ENCODE measurements at places on chromosomes 2 and 18.

GRCh38 chr18:77140439-77141109 is 8.0 kb upstream of the MBP start:
- DNase-seq = peak; percentile 9

- no peak for DNase-seq
These were observed 346.1 kb downstream of the RPRM start for GRCh38 chr2:153132418-153132817.

DNA sequence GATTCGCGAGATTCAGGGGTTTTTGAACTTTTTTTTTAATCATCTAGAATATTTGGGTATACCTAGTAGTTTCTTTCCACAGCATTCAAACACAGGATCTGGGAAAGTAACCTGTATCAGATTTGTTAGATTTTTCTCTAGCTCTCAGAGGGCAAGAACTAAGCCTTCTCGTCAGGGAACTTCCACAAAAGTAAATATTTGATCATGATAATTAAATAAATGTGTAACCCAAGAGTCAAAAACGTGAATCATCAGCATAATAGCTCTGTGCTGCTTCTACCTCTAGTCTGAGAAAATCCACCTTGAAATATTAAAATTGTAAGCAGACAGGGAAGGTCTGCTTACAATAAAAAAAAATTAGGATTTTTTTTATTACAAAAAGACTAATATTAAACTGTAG is 225.7 kb upstream of the SPOPL start:
- no peak for DNase-seq

DNA sequence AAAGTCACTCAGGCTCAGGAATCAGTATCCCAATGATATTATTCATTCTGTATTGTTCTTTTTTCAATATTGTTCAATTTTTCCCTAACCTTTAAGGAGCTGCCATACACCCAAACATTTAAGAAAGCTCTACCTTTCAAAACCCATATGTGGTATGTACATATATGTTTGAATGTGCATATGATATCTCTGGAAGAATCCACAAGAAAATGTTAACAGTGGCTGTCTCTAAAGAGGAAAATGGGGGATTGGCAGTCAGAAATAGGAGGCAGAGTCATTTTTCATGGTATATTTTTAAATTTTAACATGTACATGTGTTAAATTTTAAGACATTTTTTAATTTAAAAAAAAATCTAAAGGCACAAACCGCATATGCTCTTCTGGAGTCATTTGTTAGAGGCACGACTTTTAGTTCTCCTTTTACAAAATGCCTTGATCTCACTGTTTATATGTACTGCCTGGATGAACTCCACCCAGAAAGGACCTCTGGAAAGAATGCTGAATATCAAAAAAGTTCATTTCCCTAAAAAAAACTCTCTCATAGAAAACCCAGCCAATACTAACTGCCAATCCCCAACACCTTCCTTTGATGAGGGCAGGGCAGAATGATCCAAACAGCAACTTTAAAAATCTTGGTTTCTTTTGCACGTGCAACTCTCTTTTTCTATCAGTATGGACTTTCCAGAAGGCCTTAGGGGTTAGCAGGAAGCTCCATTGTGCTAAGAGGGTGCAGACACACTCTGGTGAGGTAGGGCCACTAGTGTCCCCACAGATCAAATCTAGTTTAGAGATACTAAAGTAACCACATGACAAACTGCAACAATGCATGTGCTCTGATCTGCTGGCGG is 23.6 kb downstream of the KCTD1 start:
- DNase-seq = no peak

DNA sequence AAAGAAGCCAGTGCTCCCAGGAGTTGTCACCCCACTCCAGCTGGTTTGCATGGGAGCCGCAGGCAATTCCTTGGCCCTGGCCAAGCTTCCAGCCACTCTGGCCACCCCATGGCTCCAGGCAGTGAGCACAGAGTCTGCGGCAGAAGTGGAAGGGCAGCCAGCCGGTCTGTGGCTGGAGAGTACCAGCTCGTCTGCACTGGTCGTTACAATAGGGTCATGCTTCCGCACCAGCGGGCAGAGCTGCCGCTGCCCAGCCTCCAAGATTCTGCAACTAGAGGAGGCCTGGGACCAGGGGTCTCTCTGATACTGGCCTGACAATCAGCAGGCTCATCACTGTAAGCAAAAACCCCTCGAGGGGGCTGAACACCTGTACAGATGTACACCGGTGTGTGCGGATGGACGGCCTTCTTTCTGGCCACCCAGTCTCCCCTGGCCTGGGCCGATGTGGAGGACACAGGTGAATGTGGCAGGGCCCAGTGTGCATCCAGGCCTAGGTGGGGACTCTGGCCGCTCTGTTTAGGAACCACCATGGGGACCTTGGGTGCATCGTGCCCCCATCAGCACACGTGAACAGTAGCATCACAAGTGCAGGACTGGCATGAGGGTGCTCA is 51.9 kb upstream of the ODC1 start:
- no peak for DNase-seq

DNA sequence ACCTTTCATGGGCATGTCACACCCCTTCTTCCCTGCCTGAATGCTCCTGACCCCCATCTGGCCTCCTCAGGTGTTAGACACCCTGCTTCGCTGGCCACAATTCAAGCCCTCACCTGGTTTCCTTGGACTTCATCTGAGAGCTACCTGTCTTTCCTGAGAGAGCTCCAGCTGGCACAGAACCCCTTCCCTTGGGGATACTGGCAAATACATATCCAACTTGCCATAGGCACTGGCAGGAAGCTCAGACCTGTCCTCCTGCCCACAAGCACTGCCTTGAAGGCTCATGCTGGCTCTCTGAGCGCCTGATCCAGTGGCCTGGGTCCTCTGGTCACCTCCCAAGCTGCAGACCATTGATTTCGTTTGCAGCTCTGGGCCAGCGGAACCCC is 74.1 kb upstream of the MAP4K3 start:
- DNase-seq = no peak

DNA sequence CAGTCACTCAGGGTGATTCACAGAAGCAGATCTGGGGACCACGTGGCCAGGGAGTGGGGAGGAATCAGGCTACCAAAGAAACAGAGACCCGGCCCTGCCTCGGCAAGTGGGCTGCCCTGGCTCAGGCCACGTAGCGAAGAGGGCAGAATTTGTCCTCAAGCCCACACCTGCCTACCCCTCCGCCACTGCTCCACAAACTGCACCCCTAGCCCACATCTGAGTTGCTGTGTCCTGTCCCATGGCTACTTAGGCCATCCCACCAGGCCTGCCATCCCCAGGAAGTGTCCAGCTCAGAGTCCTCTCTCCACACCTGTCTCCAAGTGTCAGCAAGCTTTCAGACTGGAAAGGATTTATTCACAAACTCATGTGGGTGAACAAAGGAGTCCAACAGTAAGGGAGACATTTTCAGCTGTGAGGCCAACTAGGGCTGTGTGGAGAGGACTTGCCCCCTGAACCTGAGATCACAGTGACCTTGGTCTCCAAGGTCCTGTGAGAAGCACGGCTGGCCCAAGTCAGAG is 31.7 kb upstream of the ASPRV1 start:
- no peak for DNase-seq

- DNase-seq = no peak
These were observed 26.7 kb downstream of the GPC1 start for GRCh38 chr2:240462073-240462706.

DNA sequence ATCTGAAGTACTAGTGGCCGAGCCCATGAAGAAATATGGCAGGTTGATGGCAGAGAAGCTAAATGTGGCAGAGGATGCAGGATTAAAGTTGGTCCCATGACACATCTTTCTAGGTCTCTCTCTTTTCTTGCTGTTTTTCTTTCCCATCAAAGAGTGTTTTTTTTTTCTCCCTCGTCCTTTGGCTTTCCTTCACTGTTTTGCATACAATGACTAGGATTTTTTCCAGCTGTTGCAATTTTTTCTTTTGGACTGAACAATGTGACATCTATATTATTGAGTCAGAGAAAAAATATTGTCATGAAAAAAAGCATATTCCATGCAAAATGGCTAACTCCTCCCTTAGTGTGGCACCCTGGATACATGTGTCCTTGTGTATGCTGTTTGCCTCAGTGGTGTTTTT is 939.5 kb upstream of the FANCL start:
- DNase-seq = no peak

DNA sequence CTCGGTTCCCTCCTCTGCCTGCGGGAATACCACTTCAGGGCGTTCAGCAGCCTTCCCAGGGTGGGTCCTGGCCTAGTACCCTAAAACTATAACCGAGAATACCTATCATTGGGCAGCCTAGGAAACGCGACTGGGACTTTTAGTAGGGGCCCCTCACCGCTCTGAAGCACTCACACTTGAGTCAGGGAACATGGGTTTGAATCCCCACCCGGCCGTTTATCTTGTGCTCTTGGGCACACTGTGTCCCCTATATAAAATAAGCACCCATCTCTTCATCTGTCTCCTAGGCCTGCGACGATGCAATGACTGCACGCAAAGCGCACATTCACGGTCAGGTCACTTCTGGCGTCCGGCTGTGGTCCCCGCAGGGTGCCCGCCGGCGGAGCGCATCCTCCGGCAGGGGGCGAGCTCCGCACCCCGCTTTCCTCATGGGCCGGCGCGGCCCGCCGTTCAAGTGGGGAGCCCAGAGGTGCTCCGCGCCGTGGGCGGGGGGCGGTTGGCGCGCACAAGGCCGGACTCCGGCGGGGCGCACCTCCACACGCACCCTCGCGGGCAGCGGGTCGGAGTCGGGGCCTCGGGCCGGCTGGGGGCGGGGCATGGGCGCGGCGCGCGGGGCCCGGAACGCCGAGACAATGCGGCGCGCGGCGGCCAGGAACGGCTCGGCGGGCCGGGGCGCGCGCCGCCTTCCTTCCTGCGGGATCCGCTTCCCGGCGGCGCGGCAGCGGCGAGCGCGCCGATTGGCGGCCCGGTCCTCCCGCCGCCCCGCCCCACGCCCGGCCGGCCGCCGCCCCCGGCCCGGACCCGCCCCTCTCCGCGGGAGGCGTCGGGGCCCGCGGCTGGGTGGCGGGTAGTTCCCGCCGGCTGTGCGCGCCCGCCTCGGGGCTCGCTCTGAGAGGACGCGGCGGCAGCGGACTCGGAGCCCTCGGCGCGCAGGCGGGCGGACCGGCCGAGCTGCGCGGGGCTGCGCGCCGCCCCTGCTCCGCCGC is at the start of gene ASAP2:
TSS of gene ASAP2 (plus strand) at position 850 of the 986 bp plus-strand sequence. CDS start 293 bp downstream, outside the sequence.
- no peak for DNase-seq

DNA sequence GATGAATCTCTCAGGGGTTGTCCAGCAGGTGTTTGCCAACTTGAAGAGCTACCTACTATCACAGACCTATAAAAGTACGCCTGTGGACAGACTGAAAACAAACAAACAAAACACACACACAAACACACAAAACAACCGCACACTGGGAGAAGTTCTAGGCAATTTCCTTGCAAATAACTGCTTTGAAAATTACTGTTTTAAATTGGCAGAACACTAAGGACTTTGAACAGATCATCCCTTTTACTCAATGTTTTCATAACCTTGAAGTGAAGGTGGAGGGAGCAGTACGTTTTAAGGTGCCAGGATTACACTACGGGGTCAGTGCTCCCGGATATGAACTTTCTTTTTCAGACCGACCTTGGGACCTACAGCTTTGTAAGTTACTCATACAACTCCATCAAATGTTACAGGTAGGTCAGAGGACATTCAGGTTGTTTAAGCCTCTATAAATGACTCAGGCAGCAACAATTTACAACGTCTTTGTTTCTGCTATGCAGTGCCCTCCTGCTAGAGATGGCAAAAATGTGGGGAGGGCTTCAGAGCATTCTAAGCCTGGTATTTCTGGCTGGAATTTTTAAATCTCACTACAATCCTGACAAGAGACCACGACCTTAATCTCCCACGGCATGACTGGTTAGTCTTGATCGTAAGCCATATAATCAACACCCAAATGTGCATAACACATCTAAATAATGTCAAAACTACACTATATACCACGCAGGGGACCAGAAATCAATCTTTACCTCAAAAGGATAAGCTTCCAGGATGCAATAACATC is 1.4 kb upstream of the SLC20A1 start:
- DNase-seq = no peak

DNA sequence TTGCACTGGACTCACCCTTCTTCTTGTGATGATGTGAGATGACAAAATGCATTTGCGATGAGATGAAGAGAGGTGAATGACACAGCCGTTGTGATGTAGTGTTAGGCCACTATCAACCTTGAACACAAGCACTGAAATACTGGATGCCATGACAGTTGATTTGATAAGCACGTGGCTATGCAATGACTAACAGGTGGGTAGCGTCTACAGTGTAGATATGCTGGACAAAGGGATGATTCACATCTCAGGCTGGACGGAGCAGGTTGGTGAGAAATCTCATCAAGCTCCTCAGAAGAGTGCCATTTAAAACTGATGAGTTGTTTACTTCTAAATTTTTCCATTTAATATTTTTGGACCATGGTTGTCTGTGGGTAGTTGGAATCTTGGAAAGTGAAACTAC is 375.8 kb upstream of the LYPD1 start:
- no peak for DNase-seq

- no peak for DNase-seq
These were observed 69.2 kb downstream of the AP1S3 start for GRCh38 chr2:223768179-223768578.

- DNase-seq = no peak
These were observed 21.7 kb downstream of the C2orf92 start for GRCh38 chr2:97691166-97691565.

- DNase-seq = no peak
These were observed 66.5 kb downstream of the EVA1A start for GRCh38 chr2:75494137-75494769.

DNA sequence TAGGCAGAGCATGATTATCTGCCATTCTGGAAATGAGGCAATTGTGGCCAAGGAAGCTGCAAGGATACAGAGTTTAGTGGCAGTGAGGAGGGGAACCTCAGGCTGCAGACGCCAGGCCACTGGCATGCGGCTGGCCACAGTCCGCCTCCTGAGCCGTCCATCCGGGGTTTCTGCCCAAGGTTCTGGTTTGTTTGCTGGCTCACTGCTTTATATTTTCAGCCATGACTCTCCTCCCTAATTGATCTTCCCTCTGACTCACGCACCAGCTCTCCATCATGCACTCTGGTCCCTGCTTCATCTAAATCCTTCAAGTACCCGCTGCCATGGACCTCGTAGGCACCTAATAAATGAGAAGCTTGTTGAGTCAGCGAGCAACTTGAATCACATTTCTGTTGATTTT is 107.8 kb upstream of the REV1 start:
- DNase-seq = no peak

DNA sequence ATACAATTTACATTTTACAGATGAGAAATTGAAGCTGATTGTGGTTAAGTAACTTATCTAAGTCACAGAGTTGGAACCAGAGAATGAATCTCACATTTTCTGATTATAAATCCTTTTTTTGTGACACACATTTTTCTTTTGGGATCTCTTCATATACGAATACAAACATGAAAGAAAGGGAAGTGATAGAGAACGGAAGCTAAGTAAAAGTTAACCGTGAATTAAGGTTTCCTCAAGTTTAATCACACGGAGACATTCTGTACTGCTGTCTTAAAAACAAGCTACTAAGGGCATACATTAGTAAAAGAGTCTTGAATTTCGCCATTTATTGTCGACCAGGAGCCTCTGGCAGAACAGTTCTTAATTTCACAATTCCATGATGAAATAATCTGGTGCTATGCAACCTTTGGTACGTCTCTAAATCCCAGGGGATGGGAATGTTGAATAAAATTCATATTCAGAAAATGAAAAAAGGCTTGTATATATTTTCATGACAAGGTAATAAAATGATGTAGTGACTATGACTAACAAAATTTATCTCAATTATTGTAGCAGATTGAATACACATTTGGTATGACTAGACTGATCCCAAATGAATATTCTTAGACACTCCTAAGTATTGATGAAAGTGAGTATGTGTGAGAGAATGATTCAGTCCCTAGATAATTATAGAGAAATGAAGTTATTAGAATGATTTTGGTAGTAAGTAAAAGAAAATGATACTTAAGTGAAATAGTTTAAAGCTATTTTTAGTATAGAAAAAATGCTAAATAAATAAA is 40.3 kb upstream of the ZSWIM2 start:
- DNase-seq = no peak

- no peak for DNase-seq
These were observed 264.8 kb downstream of the ANAPC1 start for GRCh38 chr2:111618978-111619902.

Data from activated CD4-positive, alpha-beta T cell treated with anti-CD3 and anti-CD28 coated beads, Interleukin-2, amount 50 U/mL, for 4 hours (primary cell).